ENCODE measurements at places on chromosomes 16 and 17.

DNA sequence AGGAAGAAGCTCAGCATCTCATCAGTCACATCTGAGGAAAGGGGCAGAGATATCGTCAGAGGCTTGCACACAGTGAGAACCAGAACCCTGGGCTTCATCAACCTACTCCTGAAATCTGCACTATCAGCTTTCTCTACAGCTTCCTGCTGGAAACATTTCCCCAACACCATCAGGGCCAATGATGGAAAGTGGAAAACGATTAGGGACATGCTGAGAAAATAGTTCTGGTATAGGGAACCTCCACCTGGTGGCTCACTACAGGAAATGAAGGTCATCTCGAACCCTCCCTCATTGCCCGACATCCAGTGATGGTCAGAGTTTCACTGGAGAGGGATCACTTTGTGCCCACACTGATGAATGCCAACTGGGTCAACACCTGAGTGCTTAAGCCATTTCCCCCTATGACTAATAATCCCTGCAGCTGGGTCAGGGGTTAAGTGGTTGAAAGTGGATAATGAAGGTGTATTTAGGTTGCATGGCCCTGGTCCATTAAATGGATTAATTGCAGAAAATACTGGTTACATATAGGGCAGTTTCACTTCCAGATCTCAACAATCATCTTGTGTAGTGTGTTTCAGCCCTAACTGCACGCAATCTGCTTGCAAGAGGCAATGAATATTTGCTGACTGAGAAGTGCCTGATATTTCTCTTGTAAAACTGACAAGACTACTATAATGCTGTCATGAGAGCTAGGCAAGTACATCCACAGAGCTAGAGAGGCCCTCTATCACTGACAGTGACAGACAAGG lies 43.1 kb upstream of the GSG1L start:
- no peak for DNase-seq

- no peak for DNase-seq
Observed at GRCh38 chr17:43905985-43906852, 1.1 kb downstream of the MPP2 start.

DNA sequence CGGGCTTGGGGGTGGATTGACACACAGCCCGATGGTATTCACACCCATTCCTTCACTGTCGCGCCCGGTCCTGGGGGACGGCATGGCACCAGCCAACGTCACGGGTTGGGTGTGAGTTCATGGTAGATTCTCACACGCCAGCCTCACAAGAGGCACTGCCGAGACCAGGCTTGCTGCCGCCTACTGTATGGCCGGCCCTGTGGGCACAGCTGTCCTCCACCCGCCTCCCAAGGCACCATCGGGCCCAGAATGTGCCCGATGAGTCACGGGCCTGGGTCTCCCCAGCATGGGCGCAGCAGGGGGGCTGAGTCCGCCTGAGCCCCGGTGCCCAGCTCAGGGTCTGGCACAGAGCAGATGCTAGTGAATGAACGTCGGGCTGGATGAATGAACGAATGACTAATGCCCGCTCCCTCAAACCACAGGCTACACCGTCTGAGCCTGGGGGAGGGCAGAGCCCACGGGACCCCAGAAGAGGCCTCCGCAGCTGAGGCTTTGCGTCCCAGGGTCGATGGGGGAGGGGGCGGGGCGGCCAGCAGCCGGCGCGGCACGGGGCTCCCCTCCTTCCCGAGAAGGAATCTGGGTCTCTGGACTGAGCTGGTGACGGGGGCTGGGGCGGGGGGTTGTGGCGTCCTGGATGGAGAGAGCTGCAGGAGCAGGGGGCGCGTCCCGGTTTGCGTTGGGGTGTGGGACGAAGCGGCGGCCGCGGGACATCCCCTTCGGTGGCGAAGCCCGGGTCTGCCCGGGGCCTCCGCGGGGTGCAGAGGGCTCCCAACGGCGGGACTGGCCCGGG lies 829 bp downstream of the PITPNM3 start:
- DNase-seq = no peak

GRCh38 chr16:15055141-15056053 lies 477 bp downstream of the NTAN1 start:
- peak; percentile 69 for DNase-seq

DNA sequence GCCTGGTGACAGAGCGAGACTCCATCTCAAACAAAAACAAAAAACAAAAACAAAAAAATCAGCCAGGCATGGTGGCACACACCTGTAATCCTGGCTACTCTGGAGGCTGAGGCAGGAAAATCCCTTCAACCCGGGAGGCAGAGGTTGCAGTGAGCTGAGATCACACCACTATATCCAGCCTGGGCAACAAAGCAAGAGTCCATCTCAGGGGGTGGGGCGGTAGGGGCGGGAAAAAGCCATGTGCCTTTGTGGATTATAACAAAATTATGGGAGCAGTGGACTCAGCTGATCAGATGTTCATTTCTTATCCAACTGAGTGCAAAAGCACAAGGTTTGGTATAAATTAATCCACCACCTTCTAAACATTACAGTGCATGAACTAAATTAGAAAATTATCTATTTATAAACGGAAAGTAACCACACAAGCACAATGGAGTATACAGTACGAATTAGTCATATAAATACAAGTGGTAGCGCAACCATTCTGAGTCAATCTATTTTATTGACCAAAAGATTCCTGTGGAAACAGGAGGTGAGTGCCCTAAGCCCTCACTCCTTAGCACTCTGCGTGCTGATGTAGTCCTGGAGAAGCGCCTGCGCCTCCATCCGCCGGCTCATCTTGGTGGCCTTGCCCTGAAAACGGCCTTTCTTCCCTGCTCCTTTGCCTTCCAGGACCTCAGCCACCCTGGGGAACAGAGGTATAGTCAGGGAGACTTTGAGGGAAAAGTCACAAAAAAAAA lies 14.0 kb downstream of the AARSD1 start:
- no peak for DNase-seq

DNA sequence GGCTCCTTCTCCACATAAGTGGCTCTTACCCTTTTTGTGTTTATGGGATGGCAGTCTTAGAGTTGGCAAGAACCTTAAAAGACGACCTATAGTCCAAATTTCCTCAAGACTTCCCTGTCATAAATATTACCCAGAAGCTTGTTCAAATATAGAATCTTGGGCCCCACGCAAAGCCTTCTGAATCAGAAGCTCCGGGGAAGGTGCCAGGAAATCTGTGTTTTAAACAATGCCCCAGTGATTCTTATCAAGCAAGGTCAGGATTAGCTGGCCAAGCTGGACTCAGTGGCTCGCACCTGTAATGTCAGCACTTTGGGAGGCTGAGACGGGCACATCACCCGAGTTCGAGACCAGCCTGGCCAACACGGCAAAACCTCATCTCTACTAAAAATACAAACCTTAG lies 85.7 kb downstream of the TIMM22 start:
- DNase-seq = no peak

- DNase-seq = no peak
Observed at GRCh38 chr16:15990902-15991301, 41.5 kb downstream of the ABCC1 start.

DNA sequence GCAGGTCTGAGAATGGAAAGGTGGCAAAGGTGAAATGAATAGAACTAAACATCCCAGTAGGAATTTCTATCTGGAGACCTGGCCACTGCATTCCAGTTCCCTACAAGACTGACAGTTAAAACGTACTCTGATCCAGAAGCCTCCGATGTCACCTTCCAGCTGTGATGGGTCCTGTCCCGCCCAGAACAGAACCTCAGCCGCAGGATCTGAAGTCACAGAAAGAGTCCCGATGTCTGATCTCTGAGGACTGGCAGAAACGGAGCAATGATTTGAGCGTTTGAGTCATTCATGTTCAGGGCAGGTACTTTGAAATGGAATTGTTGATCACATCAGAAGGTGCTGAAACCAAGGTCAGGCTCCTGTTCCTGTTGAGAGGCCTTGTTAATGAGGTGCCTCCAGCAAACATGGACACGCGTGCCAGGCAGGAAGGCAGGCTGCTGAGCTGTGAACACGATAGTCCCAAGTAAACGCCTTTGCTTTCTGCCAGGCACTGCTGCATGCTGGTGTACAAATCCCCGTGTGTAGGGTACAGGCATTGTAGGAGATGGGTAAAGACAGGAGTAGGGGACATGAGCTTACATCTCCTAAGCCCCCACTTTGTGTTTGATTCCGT lies 61.4 kb downstream of the VAT1L start:
- no peak for DNase-seq

- no peak for DNase-seq
Observed at GRCh38 chr17:9855036-9855435, 29.3 kb downstream of the GLP2R start.

DNA sequence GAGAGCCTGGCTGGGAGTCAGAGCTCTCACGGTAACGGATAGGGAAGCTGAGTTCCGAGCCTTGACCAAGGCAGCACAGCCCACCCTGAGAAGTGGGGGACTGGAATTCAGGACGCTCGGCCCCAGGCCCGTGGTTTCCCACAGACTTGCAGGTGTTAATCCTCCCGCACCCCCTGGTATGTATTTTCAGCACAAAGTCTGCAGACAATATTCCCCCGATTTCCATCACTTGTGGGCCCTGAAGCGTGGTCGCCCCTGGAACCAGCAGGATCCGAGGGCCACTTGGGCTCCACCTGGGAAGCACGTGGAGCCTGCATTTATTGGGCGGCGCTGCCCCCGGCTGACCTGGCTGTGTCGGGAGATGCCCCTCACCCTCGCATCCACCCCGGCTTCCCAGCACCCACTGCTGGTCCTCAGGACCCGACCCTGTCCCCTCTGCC lies 60.2 kb downstream of the WSB1 start:
- no peak for DNase-seq

GRCh38 chr16:86791287-86792035 lies 213.1 kb downstream of the FOXL1 start:
- DNase-seq = no peak

GRCh38 chr16:22813223-22813947 lies 577 bp upstream of the HS3ST2 start:
- no peak for DNase-seq

DNA sequence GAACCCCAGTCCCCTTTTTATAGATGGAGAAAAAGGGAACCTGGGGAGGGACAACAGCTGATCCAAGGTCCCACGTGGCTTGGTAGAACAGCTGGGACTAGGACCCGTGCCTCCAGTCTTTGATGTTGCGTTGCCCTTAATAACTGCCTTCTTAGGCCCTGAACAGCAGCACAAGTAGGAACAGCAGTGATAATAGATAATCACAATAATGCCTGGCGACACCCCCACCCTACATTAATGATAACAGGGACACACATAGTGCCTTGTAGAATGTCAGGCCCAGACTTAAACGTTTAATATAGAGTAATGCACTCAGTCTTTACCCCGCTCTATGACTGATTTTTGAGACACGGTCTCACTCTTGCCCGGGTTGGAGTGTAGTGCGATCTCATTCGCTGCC lies 96.4 kb downstream of the ABCC6 start:
- peak; percentile 13 for DNase-seq

DNA sequence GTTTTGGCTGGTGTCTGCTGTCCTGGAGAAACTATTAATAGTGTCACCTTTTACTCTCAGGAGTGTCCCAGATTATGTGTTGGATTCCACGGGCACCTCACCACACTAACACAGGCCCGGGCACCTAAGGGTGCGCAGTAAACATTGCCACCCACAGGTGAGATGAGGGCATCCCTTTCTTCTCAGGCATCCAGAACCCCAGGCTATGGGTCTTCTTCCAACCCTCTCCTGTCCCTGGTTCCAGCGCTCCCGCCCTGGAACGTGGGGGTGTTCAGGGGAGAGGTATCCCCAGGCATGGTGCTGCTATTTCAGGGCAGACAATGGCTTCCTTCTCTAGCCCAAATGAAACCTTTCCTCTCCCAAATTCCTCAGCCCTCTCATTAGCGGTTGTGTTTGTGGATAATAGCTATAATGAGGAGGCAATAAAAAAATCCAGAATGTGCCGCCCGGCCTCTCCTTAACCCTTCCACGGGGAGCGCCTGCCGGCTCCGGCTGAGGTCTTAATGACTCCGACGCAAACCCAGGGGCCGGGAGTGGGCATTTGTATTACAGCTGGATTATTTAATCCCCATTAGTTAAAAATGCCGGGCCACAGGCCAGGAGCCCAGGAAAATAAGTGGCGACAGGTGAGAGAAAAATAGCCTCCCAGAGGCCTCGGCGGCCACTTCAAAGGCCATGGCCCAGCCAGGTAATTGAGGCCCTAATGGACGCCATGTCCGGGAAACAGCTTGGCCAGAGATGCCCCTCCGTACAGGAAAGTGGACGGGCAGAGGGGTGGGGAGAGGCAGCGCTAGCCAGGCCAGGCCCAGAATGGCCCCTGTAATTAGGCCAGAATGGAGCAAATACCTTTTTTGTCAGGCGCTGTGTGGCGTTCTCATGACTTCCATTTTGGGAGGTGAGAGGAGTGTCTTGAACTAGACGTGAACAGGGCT lies 102.8 kb downstream of the IRX5 start:
- DNase-seq = no peak

- no peak for DNase-seq
Observed at GRCh38 chr17:81578561-81579225, 26.5 kb upstream of the FAAP100 start.

DNA sequence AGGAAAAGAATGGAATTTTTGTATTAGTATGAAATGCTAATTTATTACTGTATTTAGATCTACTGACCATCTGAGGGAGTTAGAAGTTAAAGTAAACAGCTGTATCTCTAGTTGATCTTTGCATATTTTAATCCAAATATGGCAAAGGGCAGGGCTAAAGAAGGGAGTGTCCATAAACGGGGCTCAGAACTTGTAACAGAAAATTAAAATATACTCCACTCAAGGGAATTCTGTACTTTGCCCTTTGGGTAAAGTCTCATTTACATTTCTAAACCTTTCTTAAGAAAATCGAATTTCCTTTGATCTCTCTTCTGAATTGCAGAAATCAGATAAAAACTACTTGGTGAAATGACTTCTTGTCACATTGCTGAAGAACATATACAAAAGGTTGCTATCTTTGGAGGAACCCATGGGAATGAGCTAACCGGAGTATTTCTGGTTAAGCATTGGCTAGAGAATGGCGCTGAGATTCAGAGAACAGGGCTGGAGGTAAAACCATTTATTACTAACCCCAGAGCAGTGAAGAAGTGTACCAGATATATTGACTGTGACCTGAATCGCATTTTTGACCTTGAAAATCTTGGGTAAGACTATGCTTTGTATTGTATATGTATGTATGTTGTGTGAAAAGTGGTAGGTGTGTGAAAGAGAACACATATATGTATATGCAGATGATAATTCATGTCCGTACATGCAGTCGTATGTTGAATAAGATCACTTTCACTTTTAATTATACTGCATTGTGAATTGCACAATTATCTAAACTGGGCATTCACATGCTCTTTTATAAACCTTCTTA lies at the start of gene ASPA:
TSS of gene ASPA (plus strand) at position 186 of the 799 bp plus-strand sequence. CDS start at position 349, 163 bp downstream.
- DNase-seq = peak; percentile 64

- no peak for DNase-seq
Observed at GRCh38 chr16:64409783-64410210, 712.1 kb downstream of the CDH11 start.

- DNase-seq = no peak
Observed at GRCh38 chr17:40361925-40362695, 2.4 kb downstream of the GJD3 start.

- peak; percentile 9 for DNase-seq
Observed at GRCh38 chr17:65557349-65558310, 3.8 kb downstream of the AXIN2 start.

- no peak for DNase-seq
Observed at GRCh38 chr17:74731347-74731605, 5.8 kb upstream of the RAB37 start.
